ENCODE measurements at places on chromosomes 6 and 20. TPM values are rescaled to one million over a fixed set of nuclear protein-coding genes. Genes with fewer than 3 reads are reported as not detected.

GRCh38 chr20:18545566-18545965 lies 21.7 kb upstream of the SMIM26 start:
- no peak for DNase-seq

DNA sequence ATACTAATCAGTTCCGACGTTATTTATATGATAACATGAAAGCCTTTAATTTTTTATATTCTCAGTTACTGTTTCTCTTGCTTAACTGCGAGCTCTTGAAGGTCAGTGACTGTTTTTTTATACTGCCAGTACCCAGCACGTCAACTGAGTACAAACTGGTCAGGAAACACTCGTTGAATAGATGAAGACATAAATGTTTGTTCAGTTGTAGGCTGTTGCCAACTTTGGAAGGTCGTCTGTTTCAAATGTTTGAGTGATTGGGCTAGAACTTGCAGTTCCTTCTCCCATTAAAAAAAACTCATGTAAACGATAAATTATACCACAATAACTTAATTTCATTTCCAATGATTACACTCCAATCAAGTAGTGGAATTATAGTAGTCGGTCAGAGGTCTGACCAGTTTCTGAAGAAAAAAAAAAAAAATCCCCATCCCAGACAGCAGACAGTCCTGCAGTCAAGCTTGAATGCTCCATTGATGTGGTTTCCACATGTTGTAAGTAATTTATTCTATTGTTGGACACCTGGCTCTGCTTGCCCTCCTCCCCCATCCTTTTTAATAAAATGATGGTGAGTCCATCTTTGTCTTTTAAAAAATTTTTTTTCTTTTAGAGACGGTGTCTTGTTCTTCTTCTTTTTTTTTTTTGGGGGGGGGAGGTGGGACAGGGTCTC lies 81.1 kb downstream of the SASH1 start:
- no peak for DNase-seq

DNA sequence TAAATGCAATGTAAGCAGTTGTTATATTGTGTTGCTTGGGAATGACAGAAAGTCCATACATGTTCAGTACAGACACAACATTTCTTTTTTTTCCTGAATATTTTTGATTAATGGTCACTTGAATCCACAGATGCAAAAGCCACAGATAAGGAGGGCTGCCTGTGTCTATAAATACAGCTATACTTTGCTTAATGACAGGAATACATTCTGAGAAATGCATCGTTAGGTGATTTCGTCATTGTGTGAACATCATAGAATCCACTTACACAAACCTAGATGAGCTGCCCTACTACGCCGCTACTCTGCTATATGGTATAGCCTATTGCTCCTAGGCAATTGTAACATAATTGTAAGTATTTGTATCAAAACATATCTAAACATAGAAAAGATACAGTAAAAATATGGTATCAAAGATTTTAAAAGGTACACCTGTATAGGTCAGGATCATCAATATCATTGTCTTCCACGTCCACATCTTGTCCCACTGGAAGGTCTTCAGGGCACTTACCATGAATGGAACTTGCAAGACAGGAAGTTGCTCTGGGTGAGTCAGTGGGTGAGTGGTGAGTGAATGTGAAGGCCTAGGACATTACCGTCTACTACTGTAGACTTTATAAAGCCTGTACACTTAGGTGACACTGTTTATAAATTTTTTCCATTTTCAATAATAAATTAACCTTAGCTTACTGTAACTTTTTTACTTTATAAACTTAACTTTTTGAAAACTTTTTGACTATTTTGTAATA lies 27.9 kb upstream of the POPDC3 start:
- DNase-seq = peak; percentile 57

GRCh38 chr6:5425267-5425666 lies 164.0 kb downstream of the FARS2 start:
- DNase-seq = no peak

DNA sequence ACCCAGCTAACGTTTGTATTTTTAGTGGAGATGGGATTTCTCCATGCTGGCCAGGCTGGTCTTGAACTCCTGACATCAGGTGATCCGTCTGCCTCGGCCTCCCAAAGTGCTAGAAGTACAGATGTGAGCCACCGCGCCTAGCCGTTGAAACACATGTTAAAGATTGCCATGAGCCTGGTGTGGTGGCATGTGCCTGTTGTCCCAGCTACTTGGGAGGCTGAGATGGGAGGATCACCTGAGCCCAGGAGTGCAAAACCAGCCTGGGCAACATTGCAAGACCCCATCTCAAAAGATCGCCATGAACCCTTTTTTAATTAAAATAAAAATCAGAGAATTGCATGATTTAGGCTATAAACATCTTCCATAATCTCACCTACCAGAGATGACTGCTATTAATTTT lies 2.7 kb downstream of the EFCAB8 start:
- DNase-seq = no peak

DNA sequence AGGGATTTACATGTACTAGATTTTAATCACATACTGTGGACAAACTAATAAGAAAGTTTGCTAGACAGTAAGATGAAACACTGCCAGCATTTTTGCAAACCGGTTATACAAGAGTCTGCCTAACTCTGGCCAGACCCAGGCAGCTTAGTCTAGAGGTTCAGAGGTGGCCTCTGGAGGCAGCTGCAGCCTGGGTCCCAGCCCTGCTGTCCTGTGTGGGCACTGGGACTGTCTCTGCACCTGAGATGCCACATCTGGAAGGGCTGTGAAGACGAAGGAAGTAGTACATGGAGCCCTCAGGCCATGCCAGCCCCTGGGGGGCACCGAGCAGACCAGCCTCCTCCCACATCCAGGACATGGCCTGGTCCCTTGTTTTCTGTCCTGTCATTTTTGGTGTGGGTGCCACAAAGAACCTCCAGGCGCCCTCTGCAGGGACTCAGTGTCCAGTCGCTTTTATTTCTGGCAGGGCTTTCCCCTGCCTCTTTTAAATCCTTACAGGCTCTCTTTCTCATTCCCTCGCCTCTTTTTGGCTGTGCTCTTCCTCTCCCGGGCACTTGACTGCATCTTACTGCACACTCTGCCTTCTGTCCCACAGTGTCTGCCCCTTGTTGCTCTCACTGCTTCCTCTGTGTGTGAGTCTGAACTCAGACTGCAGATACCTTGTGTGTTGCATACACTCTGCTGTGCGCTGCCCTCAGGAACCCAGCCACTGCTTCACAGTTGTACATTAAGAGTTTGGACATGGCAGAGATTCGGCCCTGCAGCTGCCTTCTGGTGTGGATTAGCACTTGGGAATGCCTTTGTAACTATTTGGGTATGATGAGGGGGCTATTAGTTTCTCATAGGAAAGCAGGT lies 216.7 kb downstream of the ZDHHC14 start:
- peak; percentile 45 for DNase-seq

DNA sequence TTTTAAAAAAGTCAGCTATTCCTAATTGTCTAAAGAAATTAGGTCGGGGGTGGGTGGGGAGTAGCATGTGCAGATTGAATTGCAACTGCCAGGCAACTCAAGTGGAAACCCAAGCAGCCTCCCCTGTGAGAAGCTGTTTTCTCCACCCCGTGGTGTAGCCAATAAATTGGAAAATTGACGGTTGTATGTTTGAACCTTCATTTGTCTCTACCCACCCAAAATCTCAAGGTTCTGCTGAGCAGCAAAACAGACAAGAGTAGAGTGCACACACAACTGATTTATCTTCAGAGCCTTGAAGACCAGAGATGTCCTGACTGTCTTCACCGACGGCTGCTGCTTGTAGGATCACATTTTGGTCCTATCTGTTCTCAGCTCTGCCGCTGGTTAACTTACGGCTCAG lies 88.5 kb downstream of the DTD1 start:
- DNase-seq = no peak

DNA sequence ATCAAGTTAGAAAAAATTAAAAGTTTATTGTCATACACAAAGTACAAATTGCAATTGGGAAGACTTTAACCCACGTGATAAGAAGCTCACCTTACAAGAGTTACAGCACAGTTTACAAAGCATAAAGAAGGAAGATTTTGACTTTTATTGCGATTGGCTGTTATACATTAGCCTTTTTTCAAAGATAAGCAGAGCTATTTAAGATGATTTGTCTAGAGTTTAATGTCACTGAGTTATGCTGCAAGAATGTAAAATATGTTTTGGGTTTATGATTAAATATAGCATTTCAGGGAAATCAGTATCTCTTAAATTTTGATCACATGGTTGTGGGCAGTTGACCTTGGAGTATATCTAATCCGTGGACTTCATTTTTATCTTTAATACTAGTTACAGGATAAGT lies 664.2 kb upstream of the PTCHD4 start:
- DNase-seq = no peak

DNA sequence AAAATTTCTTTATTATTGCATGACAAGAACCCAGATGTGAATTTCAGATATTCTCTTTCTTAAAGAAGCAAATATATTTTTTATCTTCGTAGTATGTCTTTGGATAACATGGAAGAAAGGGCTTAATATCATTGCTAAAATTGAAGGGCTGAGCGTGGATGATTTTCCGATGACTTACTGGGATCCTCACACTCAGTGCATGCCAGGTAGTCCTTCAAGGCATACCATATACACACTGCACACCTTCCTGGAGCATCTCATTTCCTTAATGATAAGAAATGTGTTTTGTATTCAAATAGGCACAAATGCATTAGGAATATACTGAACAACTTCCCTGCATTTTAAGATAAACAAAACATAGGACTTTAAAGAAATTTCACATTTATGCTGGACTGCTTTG lies 193.9 kb upstream of the MAP3K7 start:
- DNase-seq = no peak

DNA sequence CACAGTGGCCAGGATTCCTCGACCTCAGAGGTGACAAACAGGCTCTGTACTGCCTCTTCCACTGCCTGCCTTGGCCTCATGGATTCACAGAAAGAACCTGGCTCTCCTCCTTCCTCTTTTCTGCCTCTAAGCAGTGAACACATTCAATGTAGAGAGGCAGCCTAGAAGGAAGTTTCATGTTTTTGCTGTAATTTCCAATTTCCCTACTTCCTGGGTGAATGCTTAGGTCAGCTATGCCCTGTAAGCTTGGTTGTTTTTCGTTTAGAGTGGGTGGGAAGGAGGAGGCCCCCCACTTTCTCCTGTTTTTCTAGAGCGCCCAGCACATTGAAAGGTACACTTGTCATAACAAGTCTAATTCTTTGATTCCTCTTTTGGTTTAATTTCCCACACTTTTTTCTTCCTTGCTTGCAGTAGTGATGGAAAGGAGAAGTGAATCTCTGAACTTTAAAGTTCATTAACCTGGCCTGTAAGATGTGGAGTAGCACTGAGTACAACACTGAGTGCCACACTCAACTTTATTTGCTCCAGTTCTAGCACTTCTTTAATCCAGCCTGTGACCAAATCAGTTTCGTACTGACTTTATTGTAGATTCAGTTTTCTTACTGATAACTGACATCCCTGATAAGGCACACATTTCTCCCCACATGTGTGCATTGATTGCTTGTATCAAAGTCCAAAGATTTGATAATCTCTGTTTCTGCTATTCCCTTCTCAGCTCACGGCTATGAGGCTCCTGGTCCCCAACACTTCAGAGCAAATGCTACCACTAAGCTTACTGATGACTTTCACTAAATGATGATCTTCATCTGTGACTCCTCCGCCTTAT lies 100.0 kb upstream of the MAN1A1 start:
- no peak for DNase-seq

- DNase-seq = no peak
These were observed 1.0 kb downstream of the FILIP1 start for GRCh38 chr6:75492386-75493153.

DNA sequence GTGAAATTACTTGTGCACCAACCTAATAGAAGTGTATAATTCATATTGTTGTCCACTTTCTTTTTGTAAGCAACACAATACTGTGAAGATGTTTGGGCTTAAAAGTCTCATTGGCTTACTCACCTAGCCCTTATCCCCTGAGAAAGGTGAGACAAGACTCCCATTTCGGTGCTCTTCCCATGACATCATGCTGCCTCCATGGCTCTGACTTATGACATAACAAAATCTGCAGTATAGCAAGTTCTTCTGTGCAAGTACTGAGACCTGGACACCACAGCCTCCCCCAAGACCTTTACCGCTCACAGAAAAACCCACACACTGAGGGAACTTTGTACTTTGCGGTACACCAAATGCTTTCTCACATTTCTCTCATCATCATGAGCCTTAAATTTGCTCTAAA lies 50.5 kb downstream of the HAO1 start:
- no peak for DNase-seq

GRCh38 chr6:26431258-26432172 lies 8.8 kb upstream of the BTN3A3 start:
- no peak for DNase-seq

DNA sequence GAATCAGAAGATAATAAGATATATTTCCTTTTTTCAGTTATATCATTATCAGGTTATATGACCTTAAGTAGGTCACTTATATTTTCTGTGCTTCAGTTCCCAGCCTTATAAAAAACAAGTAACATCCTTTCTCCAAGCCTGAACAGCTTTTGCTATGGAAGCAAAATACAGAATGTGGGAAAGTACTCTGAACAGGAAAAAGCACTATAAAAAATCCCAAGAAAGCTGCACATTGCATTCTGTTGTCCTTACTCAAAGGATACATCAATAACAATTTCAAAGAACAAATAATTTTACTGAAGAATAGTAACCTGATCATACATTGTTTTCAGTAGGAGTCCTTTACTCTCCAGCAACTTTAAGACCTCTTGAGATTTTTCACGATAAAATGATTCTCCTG lies 56.4 kb downstream of the SLC35A1 start:
- no peak for DNase-seq

DNA sequence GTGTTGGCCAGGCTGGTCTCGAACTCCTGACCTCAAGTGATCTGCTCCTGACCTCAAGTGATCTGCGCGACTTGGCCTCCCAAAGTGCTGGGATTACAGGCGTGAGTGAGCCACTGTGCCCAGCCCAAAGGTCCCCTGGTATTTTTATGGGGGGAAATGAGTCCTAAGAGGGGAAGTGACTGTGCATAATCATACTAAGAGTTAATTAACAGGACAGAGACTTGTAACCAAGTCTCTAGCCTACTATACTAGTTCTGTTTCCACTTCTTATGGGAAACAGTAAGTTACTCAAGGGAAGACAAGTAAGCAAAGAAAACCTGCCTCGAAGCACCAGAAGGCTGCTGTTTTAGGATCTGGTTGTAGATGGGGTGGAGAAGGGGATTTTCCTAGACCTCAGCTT lies 27.9 kb downstream of the TCF15 start:
- DNase-seq = no peak

GRCh38 chr20:15789079-15789478 lies 784.2 kb downstream of the KIF16B start:
- no peak for DNase-seq

DNA sequence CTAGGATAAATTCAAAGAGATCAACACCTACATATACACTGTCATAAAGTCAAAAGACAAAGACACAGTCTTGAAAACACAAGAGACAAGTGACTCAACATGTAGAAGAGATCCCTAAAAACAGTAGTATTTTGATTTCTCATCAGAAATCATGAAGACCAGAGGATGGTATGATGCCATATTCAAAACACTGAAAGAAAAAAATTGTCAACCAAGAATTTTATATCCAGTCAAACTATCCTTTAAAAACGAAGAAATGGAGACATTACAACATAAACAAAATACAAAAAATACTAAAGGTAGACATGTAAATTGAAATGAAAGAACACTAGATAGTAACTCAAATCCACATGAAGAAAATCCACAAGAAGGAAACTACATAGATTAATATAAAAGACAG lies 27.3 kb upstream of the HBS1L start:
- DNase-seq = no peak

BMP6 gene
- 0.46 TPM for total RNA-seq

RNF144B gene
- 3.0 TPM for total RNA-seq

TFAP2A gene
- 78.1 TPM for total RNA-seq

C20orf141 gene
- total RNA-seq = not detected

LHFPL5 gene
- total RNA-seq = not detected

PPP1R3G gene
- 1.6 TPM for total RNA-seq

FLRT3 gene
- not detected for total RNA-seq

BCAS1 gene
- total RNA-seq = not detected

All from HFFc6 (cell line).